Iris pigment epithelial cell (primary cell): ENCODE measurements at places on chromosomes 2 and 18.

GRCh38 chr2:201733544-201733943 lies 35.1 kb upstream of the MPP4 start:
- DNase-seq: peak; percentile 15

- DNase-seq: peak; percentile 18
Observed at GRCh38 chr2:229910832-229911412, 10.9 kb downstream of the TRIP12 start.

- no peak for DNase-seq
Observed at GRCh38 chr2:641164-641871, 35.9 kb downstream of the TMEM18 start.

- peak; percentile 55 for DNase-seq
Observed at GRCh38 chr2:71801969-71802368, 345.7 kb downstream of the CYP26B1 start.

DNA sequence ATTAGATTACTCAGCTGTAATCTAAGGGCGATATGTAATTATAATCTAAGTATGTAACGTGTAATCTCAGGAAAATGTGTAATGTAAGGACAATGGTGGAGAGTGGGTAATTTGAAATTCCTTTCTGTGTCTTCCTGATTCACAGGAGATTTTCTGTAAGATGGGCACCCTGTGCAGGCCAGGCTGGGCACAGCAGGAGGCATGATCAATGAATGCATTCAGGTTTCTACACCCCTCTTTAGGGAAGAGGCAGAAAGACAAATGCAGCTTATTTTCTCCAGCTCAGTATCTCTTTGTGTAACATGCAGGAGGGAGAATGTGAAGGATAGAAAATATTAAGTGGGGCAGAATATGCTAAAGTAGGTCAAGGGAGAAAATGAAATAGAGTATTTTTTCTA lies 320.1 kb downstream of the PIK3C3 start:
- no peak for DNase-seq

DNA sequence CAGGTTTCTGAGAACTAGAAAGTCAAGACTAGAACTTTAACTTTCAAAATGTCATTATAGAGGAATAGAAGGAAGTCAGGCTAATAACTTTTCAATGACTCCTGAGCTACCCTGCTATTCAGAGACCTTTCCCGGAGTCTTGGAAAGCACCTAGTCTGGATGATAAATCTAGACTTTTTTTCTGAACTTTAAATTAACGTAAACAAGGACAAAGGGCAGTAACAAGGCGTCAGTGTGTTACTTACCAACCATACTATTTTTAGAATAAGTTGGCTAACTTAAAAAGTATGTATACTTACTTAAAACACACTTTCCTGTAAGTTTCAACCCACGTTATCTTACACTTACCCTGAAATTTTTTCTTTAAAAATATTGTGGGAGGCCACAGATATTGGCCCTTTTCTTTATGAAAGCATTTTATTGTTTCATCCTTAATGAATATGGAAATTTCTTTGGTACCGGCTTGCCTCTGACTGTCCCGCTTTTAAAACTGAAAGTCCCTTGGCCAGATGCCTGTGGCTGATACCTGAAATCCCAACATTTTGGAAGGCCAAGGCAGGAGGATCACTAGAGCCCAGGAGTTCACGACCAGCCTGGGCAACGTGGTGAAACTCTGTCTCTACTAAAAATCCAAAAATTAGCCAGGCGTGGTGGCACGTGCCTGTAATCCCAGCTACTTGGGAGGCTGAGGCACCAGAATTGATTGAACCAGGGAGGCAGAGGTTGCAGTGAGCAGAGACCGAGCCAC lies 9.7 kb downstream of the PMAIP1 start:
- peak; percentile 84 for DNase-seq

- DNase-seq: no peak
Observed at GRCh38 chr2:232700154-232700553, 3.0 kb downstream of the GIGYF2 start.

- DNase-seq: no peak
Observed at GRCh38 chr2:230889911-230890601, 25.3 kb downstream of the ITM2C start.
